Epithelial cell of umbilical artery (primary cell): ENCODE measurements at places on chromosomes 16 and 17. TPM values are rescaled to one million over a fixed set of nuclear protein-coding genes. Genes with fewer than 3 reads are reported as not detected.

The BAIAP2 gene
- total RNA-seq: 4.3 and 6.5 TPM in 2 replicates

The RASD1 gene
- 1.4 and 6.8 TPM in 2 replicates for total RNA-seq

The KRTAP9-4 gene
- not detected in 2 replicates for total RNA-seq

The ZFHX3 gene
- total RNA-seq: 2.9 and 3.0 TPM in 2 replicates

The DPEP3 gene
- not detected in 2 replicates for total RNA-seq

The HOXB7 gene
- 8.4 and 13.8 TPM in 2 replicates for total RNA-seq

The SDR42E1 gene
- total RNA-seq: under 0.01 and 0.46 TPM in 2 replicates

The GPRC5C gene
- not detected in 2 replicates for total RNA-seq

The PLXDC1 gene
- total RNA-seq: not detected in 2 replicates

The ZNF771 gene
- 12.2 and 17.2 TPM in 2 replicates for total RNA-seq

The GPR139 gene
- total RNA-seq: not detected in 2 replicates

The ITGAL gene
- total RNA-seq: not detected in 2 replicates

The CNGB1 gene
- not detected in 2 replicates for total RNA-seq

The RNF112 gene
- not detected in 2 replicates for total RNA-seq

The MRC2 gene
- 37.8 and 92.2 TPM in 2 replicates for total RNA-seq

The CCL8 gene
- not detected in 2 replicates for total RNA-seq

The CD300LB gene
- total RNA-seq: not detected in 2 replicates

The HAP1 gene
- total RNA-seq: under 0.01 and 0.30 TPM in 2 replicates

The BCKDK gene
- 15.6 and 15.7 TPM in 2 replicates for total RNA-seq

The OSGIN1 gene
- 0.91 and 0.97 TPM in 2 replicates for total RNA-seq

The MLKL gene
- 21.4 and 40.3 TPM in 2 replicates for total RNA-seq

The XAF1 gene
- 12.3 and 129 TPM in 2 replicates for total RNA-seq

The PLSCR3 gene
- 8.4 and 15.3 TPM in 2 replicates for total RNA-seq

The TAT gene
- total RNA-seq: not detected in 2 replicates

The NGFR gene
- under 0.01 and 0.30 TPM in 2 replicates for total RNA-seq

The TBC1D3G gene
- total RNA-seq: not detected in 2 replicates

The ARL17B gene
- total RNA-seq: 4.5 and 9.1 TPM in 2 replicates

The CA7 gene
- not detected in 2 replicates for total RNA-seq

The NOS2 gene
- not detected in 2 replicates for total RNA-seq

The C16orf89 gene
- total RNA-seq: not detected in 2 replicates

The ABCA6 gene
- total RNA-seq: 18.8 and 44.8 TPM in 2 replicates

The KRTAP4-4 gene
- not detected in 2 replicates for total RNA-seq

The PRR29 gene
- 0.30 and 0.32 TPM in 2 replicates for total RNA-seq

The KCNH4 gene
- not detected in 2 replicates for total RNA-seq

The KCNJ16 gene
- total RNA-seq: under 0.01 TPM in 2 replicates

The KRTAP9-8 gene
- not detected in 2 replicates for total RNA-seq

The ARL5C gene
- total RNA-seq: not detected in 2 replicates

The CX3CL1 gene
- total RNA-seq: 2.3 and 3.2 TPM in 2 replicates

The TMEM92 gene
- total RNA-seq: not detected in 2 replicates
